Colonic mucosa (tissue), 4 donors: ENCODE measurements at places on chromosomes 7 and 10. TPM values are rescaled to one million over a fixed set of nuclear protein-coding genes. Genes with fewer than 3 reads are reported as not detected.
A peak's percentile ranks its signal among the peaks of the same experiment; 100 is the strongest.

DNA sequence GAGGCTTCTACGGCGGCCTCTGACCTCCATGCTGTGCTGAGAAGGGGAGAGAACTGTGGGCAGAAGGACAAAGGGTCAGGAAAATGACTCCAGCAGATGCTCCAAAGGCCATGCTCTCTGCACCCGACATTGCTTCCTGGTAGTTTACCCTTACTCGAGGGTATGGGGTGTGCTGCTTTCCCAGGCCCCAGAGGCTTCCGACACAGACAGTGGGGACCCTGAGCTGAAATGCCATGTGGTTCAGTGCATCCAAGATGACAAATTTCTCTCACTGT is 130.9 kb downstream of the PTPN20 start:
- H3K4me3 ChIP-seq, result no peak overlapping the region
- no peaks in the 10 kb centered on the region for H3K36me3 ChIP-seq
- H3K4me1 ChIP-seq, result no peaks in the 10 kb centered on the region
- DNase-seq, result no peak

Gene TEX36
- total RNA-seq, result not detected

Gene HMX2
- 0.13 TPM for total RNA-seq

DNA sequence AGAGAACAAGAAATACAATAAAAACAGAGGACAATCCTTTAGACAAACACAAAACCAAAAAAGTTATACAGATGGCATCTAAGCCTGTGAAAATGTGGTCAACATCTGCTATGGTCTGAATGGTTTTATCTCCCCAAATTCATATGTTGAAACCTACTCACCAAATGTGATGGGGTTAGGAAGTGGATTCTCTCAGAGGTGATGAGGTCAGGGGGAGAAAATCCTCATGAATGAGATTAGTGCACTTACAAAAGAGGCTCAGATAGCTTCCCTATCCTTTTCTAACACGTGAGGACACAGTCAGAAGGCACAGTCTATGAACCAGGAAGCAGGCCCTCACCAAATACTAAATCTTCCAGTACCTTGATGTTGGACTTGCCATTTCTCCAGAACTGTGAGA is 147.8 kb upstream of the GPR22 start:
- no peaks in the 10 kb centered on the region for H3K27me3 ChIP-seq
- H3K36me3 ChIP-seq, result no peaks in the 10 kb centered on the region
- H3K4me3 ChIP-seq, result no peak overlapping the region
- no peaks in the 10 kb centered on the region for H3K4me1 ChIP-seq
- no peak overlapping the region for H3K27ac ChIP-seq

Gene CTAGE4
- total RNA-seq, result 12.1 TPM

GRCh38 chr10:102782673-102783551 is 39.2 kb downstream of the WBP1L start:
- H3K27me3 ChIP-seq, result no peaks in the 10 kb centered on the region
- no peaks in the 10 kb centered on the region for H3K4me1 ChIP-seq
- peak overlapping the region; percentile 68 for H3K27ac ChIP-seq
- DNase-seq, result peak; percentile 28
- no peak overlapping the region for H3K4me3 ChIP-seq

Gene CPA1
- not detected for total RNA-seq

Gene OR2A12
- not detected for total RNA-seq

- H3K4me3 ChIP-seq, result no peak overlapping the region
- DNase-seq, result peak; percentile 38
- no peak overlapping the region for H3K27ac ChIP-seq
- H3K36me3 ChIP-seq, result no peaks in the 10 kb centered on the region
- no peaks in the 10 kb centered on the region for H3K27me3 ChIP-seq
Measured at GRCh38 chr7:74306730-74307469, 17.7 kb downstream of the CLIP2 start.

- no peak overlapping the region for H3K4me3 ChIP-seq
- no peaks in the 10 kb centered on the region for H3K4me1 ChIP-seq
- no peak for DNase-seq
- no peaks in the 10 kb centered on the region for H3K36me3 ChIP-seq
Measured at GRCh38 chr7:146528581-146528980, 412.0 kb downstream of the CNTNAP2 start.
